ENCODE measurements at places on chromosomes 2 and 18.

DNA sequence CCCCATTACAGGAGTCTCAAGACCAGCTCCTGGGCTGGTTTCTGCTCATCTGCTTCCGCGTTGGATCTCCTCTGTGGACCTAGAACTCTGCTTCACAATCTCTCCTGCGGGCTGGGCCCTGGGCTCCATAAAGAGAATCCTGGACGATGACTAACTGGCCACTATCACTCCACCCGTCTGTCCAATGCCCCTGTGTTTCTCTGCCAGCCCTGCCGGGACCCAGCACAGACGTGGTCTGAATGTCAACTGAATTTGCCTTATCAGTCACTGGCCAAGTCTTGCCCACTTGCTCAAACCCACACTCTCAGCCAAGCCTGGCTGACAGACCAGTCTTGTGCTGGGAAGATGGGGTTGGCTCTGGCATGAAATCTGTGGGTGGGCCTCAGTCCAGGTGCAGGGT, 17.4 kb downstream of the KIF3C start:
- no peak for DNase-seq

DNA sequence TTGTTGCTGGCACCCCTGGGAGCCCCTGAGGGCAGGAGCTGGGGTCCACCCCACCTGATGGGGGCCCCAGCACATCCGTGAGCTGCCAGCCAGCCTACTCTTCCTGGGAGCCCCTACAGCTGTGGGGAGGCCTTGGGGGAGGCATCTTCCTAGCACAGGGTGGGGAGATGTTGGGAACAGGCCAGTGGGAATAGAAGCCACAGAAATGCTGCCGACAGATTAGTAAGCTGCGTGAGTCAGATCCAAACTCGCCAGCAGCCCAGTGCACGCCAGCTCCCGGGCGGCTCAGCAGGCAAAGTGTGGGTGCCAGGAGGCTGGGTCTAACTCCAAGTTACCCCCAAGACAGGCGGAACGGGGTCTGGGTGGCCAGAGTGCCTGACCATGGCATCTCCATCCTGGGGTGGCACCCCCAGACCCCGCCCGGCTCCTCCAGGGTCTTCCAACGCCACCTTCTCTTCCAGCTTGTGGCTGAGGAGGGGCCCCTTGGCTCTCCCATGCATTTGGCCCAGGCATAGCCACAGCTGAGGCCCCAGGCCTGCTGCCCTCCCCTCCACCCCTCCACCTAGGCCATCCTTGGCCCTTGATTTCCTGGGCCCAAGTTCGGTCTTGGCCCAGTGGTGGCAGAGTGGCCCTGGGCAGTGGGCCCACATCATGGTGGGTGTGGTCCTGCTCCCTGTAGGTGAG, 15.3 kb downstream of the CROCC2 start:
- no peak for DNase-seq

DNA sequence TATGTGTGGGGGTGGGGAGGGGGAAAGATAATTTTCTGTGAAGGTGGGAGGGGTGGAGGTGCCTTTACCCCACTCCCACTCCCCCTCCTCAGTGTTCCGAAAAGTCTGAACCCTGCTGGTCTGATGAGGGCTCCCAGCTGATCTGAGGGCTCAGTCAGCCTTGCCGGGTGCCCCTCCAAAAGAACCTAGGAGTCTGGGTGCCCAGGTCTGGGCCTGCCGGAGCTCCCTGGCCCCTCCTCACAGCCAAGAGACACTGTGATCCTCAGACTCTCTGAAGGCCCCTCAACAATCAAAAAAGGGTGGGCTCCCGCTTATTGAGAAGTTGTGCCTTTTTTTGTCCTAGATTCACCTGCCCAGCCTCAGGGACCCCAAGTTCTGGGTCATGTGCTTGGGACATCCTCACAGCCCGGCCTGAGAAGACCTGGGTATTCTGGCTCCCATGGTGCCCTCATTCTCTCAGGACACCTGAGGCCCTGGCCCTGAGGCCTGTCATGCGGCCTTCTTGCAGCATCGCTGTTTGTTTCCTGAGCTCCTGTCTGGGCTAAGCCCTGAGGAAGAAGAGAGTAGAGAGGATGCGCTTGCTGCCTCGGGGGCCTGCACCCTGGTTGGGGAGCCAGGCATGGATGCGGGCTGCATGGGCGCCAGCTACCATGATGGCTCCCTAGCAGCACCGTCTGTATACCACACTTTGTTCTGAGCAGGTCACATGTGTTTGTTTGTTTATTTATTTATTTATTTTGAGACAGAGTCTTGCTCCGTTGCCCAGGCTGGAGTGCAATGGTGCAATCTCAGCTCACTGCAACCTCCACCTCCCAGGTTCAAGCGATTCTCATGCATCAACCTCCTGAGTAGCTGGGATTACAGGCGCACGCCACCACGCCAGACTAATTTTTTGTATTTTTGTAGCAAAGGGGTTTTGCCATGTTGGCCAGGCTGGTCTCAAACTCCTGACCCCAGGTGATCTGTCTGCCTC, 44.0 kb downstream of the SDC1 start:
- DNase-seq = no peak

- DNase-seq = peak; percentile 18
These were observed 41.6 kb downstream of the TDRD15 start for GRCh38 chr2:21165350-21165749.

- DNase-seq = no peak
These were observed 309.9 kb upstream of the RAB12 start for GRCh38 chr18:8299054-8299980.

DNA sequence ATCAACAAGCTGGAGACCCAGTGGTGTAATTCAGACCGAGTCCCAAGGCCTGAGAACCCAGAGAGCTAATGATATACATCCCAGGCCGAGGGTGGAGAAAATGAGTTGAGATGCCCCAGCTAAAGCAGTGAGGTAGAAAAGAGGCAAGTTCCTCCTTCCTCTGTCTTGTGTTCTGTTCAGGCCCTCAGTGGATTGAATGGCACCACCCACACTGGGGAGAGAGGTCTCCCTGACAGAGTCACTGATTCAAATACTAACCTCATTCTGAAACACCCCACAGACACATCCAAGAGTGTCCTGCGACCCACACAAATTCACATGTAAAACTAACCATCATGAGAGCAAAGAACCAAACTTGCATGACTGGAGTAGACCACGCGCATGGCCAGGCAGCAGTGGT, 215.3 kb downstream of the ANAPC1 start:
- DNase-seq = no peak

DNA sequence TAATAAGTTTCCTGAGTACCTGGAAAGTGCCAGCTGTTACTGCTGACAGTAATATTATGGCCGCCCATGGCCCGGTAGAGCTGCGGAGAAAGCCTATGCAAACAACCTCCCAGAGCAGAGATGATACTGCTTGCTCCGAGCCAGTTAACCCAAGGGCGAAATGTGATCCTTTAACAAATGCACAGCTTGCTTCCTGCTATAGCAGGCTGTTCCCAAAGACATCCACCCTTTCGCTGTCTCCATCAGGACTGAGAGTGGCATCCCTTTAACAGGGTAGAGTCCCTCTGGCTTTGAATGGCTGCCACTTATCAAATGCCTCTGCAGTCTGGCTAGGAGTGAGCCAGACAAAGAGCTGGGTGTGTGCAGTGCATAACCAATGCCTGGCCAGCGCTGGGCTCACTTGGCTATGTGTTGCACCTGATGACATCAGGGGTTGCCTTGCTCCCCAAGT, 69.7 kb upstream of the DAPL1 start:
- no peak for DNase-seq

- DNase-seq = no peak
These were observed 71.3 kb upstream of the ZNF521 start for GRCh38 chr18:25423267-25423666.

GRCh38 chr2:109128616-109129355, at the start of gene SH3RF3:
SH3RF3 (plus strand) TSS chr2:109129205.
- DNase-seq = peak; percentile 18

DNA sequence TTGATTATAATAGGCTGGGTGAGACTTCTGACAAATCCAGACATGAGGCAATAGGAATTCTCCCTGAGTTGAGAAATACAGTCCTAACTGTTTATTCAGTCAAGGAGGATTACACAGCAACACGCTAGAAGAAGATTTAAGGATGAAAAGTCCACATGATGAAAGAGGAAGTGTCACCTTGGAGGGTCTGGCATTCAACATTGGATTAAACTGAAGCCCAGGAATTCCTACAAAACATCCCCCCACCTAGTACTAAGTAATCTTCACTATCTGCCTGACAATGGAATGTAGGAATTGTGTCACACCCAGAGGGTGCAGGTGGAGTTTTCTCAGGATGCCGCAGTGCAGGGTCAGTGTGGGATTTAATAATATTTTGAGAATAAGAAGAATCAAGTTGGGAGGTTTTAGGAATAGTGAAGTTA, 142.4 kb downstream of the SOCS6 start:
- no peak for DNase-seq

GRCh38 chr2:197079832-197080555, 153.5 kb upstream of the PGAP1 start:
- no peak for DNase-seq

- DNase-seq = peak; percentile 24
These were observed 1.9 kb downstream of the MEX3C start for GRCh38 chr18:51195451-51196117.

GRCh38 chr18:25229081-25229480, 122.9 kb downstream of the ZNF521 start:
- no peak for DNase-seq

DNA sequence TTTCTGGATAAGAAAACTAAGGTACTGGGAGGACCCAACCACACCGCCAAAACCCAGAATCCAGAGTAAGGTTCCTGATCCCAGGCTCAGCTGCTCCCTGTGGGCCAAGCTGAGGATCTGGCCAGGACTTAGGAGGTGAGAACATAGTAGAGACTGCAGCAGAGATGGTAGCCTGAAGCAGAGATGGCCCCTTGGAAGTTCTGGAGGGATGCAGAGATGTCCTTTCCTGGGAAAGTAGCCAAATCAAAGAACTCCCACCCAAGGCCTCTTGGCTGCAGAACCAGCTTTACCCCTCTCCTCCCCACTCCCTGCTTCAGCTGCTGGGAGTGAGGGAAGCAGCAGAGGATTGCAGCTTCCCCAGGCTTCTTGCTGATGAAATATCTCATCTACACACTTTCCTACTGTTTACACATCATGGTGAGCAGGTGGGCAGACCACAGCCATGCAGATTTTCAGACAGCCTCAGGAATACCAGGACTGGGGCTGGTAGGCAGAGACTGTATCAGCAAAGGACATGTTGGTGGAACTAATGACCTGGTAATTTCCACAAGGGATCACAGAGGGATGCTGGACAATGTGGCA, 32.7 kb downstream of the TMEM17 start:
- no peak for DNase-seq

GRCh38 chr18:34650121-34650545, 60.0 kb upstream of the DTNA start:
- DNase-seq = no peak

- no peak for DNase-seq
These were observed 912 bp upstream of the LAPTM4A start for GRCh38 chr2:20052229-20052851.

DNA sequence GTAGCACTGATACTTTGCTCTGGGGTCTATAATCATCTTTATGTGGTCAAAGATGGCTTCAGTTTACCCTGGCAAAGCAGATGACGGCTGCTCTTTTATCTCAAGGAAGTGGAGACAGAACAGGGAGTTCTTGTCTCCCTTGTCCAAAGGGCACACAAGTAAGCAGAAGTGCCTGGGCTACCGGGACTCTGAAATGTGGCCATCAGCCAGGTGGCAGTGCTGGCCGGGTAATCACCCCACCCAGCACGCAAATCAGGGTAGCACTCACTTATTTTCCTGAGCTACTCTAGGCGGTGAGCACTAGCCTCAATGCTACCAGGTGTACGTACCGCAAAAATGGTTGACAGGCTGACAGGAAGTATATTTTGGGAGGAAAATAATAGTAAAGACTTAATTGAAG, 119.7 kb upstream of the ETAA1 start:
- no peak for DNase-seq

DNA sequence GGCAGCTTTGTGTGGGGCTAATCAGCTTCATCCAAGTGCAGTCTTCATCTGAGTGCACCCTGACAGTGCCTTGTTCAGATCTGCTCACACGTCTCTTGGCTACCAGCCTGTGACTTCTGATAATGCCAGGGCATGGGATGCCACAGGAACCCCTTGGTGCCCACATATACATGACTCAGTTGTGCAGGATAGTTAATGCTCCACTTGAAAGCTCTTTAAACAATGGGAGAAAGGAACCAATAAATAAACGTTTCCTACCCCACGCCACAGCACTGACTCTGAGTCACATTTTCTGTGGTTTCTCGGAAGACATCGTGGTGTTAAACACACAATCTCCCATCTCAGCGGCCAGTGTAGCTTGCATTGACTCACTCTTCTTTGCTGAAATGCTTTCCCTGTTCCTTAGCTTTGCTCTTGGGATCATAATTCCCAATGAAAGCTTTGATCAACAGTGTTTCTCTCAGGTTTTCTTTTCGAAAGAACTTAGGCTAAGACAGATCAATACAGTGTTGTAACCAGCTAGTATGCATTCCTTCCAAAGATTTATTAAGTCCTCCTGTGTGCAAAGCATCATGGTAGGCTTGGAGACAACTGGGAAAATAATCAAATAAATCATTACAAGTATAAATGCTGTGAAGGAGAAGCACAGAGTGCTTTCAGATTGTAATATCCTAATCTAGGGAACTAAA, 142.0 kb downstream of the COPS8 start:
- no peak for DNase-seq

DNA sequence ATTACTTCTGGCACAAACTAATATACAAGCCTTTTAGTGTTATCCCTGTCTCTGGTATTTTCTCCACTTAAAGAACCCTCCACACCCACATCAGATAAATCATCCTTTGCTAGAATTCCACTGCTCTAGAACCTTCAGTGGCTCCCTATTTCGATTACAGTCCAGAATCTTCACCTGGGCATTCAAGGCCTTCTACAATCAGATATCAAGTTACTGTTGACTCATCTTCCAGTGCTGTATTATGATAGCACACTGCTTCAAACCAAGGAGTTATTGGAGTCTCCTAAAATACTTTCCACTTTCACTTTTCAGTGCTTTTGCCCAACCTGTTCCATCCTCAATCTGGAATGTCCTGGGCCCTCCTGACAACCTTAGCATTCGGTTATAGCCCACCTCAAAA, 3.4 kb downstream of the CGREF1 start:
- DNase-seq = no peak

GRCh38 chr2:80874374-80874773, 569.8 kb upstream of the LRRTM1 start:
- no peak for DNase-seq

GRCh38 chr2:241550616-241551580, 7.6 kb upstream of the BOK start:
- no peak for DNase-seq

DNA sequence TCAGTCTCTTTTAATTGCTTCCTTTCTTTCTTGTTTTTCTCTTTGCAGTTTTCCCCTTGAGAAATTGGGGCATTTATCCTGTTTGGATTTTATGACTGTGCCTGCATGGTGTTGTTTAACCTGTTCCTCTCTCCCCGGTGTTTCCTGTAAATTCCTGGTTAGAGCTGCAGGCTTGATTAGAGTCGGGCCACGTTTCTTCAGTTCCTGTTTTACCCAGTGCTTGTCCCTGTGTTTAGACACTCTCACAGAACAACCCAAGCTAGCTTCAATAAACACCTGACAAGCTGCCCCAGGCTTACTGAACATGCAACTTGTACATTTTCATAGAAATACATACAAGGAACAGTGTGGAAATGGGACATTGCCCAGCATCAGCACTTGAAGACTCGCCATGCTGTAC, 53.9 kb downstream of the NGEF start:
- no peak for DNase-seq
